Activated CD4-positive, alpha-beta T cell treated with anti-CD3 and anti-CD28 coated beads, Interleukin-2, amount 10 ng/mL, durations not matched to agents 7 days and 5 days (primary cell): ENCODE measurements at places on chromosomes 3 and 15. TPM values are rescaled to one million over a fixed set of nuclear protein-coding genes. Genes with fewer than 3 reads are reported as not detected.
A peak's percentile ranks its signal among the peaks of the same experiment; 100 is the strongest.

- peak overlapping the region; percentile 92 for H3K27ac ChIP-seq
- H3K36me3 ChIP-seq: peaks cover 15% of the 10 kb centered on the region
- H3K4me1 ChIP-seq: peaks cover 55% of the 10 kb centered on the region
- H3K4me3 ChIP-seq: peak overlapping the region; percentile 52
- no peak for DNase-seq
- H3K27me3 ChIP-seq: no peaks in the 10 kb centered on the region
Observed at GRCh38 chr3:43023746-43024145, 44.6 kb downstream of the GASK1A start.

- no peak overlapping the region for H3K27ac ChIP-seq
- no peaks in the 10 kb centered on the region for H3K4me1 ChIP-seq
- DNase-seq: no peak
- peaks cover 7% of the 10 kb centered on the region for H3K27me3 ChIP-seq
- H3K36me3 ChIP-seq: no peaks in the 10 kb centered on the region
Observed at GRCh38 chr15:77535845-77536244, 96.9 kb downstream of the LINGO1 start.

GRCh38 chr3:120928991-120929390, 21.0 kb downstream of the STXBP5L start:
- no peaks in the 10 kb centered on the region for H3K27me3 ChIP-seq
- H3K36me3 ChIP-seq: no peaks in the 10 kb centered on the region
- H3K4me3 ChIP-seq: no peak overlapping the region
- no peak for DNase-seq
- H3K4me1 ChIP-seq: no peaks in the 10 kb centered on the region

TMEM207 gene
- not detected for total RNA-seq

DNA sequence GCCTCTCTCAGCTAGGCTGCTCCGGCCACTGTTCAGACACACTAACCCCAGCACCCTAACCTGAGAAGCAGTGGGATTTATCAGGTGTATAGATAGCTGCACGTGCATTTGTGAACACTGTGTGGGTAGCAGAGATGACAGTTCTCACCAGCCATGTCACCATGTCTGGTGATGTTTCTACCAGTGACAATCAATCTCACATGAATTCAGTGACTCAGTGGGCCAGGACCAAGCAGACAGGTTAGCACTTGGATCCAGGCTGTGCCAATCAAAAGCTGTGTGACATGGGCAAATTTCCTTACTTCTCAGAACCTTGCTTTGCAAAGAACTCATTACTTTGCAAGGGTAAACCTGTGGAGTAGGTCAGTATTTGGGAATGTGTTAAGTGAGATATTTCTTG, 65.3 kb upstream of the GATM start:
- DNase-seq: no peak
- no peak overlapping the region for H3K4me3 ChIP-seq
- no peak overlapping the region for H3K27ac ChIP-seq
- H3K36me3 ChIP-seq: no peaks in the 10 kb centered on the region
- H3K4me1 ChIP-seq: no peaks in the 10 kb centered on the region

NEK11 gene
- total RNA-seq: 1.6 TPM

DNA sequence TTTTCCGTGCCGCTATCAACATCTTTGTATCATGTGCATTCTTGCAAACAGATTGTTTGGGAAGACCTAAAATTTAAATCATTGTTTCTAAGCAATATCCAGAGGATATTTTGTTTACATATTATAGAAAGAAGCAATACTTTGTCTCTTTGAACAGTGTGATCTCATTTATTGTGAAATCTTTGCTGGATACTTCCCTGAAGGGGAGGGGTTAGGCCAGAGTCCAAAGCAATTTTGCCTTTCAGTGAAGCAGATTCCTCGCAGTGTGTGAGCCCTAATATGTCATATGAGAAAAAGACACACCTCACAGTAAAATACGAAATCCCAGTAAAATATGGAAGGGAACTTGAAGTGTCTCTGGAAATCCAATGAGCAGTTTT, 158.7 kb upstream of the SLCO3A1 start:
- H3K27ac ChIP-seq: no peak overlapping the region
- no peaks in the 10 kb centered on the region for H3K27me3 ChIP-seq
- H3K4me1 ChIP-seq: no peaks in the 10 kb centered on the region
- no peak for DNase-seq
- no peaks in the 10 kb centered on the region for H3K36me3 ChIP-seq
- no peak overlapping the region for H3K4me3 ChIP-seq

DNA sequence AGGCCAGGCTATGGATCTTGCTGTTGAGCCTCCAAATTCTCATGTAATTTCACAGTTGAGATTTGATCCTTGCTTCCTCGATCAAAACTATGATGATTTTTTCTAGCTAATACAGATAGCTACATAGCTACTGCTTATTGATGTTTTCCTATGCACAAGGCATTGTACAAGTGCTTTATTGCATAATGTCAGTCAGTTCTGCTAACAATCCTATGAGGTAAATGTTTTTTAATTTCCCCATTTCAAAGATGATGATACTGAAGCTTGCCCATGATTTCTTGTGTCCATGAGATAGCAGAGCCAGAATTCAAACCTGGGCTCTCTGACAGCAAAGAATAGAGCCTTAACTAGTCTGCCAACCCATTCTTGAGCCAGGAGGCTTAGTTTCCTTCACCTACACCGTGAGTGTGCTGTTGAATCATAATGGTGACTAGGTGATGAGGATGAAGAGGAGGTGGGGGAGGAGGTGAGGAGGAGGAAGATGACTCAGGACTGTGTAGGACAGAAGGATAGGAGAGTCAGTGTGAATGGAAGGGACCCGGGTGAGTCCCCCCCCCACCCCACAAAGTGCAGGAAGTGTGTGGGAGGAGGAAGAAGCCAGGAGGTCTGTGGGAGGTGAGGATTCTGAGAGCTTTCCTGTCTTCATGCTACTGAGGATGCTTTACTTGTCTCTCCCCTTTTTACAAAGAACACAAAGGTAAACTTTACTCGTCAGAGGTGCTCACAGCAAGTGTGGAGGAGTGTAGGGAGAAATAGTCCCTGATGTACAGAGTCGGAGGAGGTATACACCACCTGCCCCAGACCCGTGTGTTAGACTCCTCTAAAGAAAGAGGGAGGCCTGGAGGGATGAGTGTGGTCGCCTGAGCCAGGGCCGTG, 3.6 kb downstream of the TAGLN3 start:
- H3K4me3 ChIP-seq: no peak overlapping the region
- no peak for DNase-seq
- H3K4me1 ChIP-seq: peaks cover 34% of the 10 kb centered on the region
- no peaks in the 10 kb centered on the region for H3K27me3 ChIP-seq
- H3K27ac ChIP-seq: no peak overlapping the region

SLCO2A1 gene
- total RNA-seq: not detected

DNA sequence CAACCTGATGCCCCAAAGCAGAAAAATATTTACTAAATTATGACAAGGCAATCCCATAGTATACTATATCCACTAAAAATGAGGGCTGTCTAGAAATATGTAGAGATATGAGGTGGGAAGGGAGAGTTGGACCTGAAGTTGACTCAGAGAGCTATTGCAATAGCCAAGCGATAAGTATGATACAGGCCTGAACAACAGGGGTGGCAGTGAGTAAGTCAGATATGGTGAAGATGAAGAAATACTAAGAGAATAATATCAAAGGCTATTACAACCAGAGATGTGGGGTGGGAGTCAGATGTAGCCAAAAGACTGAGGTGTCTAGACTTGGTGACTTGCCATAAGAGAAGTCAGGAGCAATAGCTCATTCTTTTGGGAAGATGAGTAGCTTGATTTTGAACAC, 9.2 kb downstream of the HSPBAP1 start:
- DNase-seq: no peak
- H3K4me3 ChIP-seq: no peak overlapping the region
- H3K27me3 ChIP-seq: no peaks in the 10 kb centered on the region
- peaks cover 3% of the 10 kb centered on the region for H3K36me3 ChIP-seq
- peaks cover 10% of the 10 kb centered on the region for H3K4me1 ChIP-seq
- H3K27ac ChIP-seq: no peak overlapping the region

ITGB5 gene
- 0.15 TPM for total RNA-seq

APBA2 gene
- total RNA-seq: 21.2 TPM

- no peak for DNase-seq
- H3K36me3 ChIP-seq: no peaks in the 10 kb centered on the region
- H3K27ac ChIP-seq: no peak overlapping the region
- H3K4me1 ChIP-seq: no peaks in the 10 kb centered on the region
Observed at GRCh38 chr15:33982516-33982915, 14.2 kb downstream of the CHRM5 start.

DNA sequence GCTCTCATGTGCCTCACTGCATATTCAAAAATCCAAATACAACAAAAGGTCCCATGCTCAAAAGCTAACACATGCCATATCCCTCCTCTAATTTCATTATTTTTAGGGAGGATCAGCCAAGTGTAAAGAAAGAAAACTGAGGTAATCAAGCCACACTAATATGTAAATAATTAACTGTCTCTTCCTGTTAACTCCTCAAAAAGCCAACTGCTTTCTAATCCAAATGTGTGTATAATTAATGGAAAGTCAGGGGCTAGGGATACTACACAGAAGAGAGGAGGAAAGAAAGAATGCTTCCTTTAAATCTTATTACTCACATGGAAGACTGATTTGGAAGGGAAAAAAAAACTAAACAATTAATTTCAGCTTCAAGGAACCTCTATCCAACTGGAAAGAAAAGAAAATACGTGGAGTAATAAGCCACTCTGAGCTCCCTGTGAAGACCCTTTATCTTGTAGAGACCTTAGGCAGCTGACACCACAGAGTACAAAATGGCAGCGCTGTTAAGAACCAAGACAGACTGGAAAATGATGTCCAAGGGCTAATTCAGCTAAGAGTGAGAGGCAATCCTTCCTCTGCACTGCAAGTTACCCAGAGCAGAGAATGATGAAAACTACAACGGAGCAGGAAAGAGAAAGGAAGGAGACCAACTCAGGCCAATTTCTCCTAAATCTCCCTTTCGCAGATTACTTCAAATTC, 56.8 kb downstream of the ZNF148 start:
- H3K27me3 ChIP-seq: no peaks in the 10 kb centered on the region
- peaks cover 1% of the 10 kb centered on the region for H3K4me1 ChIP-seq
- DNase-seq: no peak

RNU5B-1 gene
- 36.1 TPM for total RNA-seq

ZNF662 gene
- total RNA-seq: 0.22 TPM

DNA sequence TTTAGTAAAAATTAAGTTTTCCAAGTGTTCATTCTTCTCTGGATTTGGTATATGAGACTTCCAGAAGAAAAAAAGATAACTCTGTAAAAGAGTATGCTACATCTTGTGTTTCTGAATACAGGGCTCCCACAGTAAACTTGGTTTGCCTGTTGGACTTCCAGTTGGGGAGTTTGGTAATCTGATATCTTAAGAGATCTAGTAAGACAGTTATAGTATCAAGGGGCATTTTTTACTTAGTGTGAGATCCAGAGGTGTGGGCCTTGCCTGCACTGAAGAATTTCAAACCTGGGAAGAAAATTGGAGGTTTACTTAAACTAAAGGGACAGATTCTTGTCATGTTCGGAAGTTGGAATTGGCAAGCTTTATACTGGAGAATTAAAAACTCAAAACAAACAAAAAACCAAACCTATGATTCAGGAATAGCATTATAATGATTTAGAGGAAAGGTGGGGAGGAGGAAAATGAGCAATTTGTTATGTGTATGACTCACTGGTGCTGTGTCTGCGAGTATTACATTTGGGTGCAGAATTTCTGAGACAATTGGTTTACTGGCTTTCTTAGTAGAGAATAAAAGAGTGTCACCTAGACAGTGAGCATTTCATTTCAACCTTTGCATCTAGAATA, 58.9 kb upstream of the ULK4 start:
- H3K27ac ChIP-seq: no peak overlapping the region
- DNase-seq: no peak
- no peaks in the 10 kb centered on the region for H3K27me3 ChIP-seq
- peaks cover 52% of the 10 kb centered on the region for H3K4me1 ChIP-seq
- peaks cover 2% of the 10 kb centered on the region for H3K36me3 ChIP-seq
- no peak overlapping the region for H3K4me3 ChIP-seq

GRCh38 chr15:61195116-61196002, 33.7 kb downstream of the RORA start:
- peak; percentile 35 for DNase-seq
- no peak overlapping the region for H3K4me3 ChIP-seq
- H3K27me3 ChIP-seq: peaks cover 6% of the 10 kb centered on the region

GRCh38 chr15:78672285-78673014, 31.4 kb upstream of the CHRNB4 start:
- no peaks in the 10 kb centered on the region for H3K36me3 ChIP-seq
- H3K4me1 ChIP-seq: no peaks in the 10 kb centered on the region
- H3K27me3 ChIP-seq: no peaks in the 10 kb centered on the region
- no peak for DNase-seq

TMEM108 gene
- total RNA-seq: not detected

DUOX2 gene
- not detected for total RNA-seq

DNA sequence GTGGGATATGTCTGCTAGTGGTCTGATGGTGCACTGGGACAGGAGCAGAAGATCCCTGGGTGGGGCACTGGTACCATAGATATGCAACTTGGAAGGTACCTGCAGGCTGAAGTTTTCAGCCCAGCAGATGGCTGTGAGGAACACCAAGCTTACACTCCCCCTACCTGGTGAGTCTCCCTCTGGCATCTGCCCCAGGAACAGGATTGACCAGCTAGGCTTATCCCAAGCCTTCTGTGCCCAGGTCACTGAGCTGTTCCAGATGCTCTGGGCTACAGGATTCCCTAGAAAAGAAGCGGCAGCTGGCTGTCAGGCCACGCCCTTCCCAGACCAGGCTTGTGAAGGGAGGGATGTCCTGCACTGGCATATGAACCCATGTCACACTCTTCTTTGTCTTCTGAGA, 1130.0 kb downstream of the NAALADL2 start:
- no peaks in the 10 kb centered on the region for H3K36me3 ChIP-seq
- H3K4me3 ChIP-seq: no peak overlapping the region
- no peaks in the 10 kb centered on the region for H3K27me3 ChIP-seq
- no peaks in the 10 kb centered on the region for H3K4me1 ChIP-seq
- no peak for DNase-seq

ARL8B gene
- total RNA-seq: 41.3 TPM

- DNase-seq: no peak
- no peaks in the 10 kb centered on the region for H3K36me3 ChIP-seq
- H3K4me1 ChIP-seq: no peaks in the 10 kb centered on the region
- no peaks in the 10 kb centered on the region for H3K27me3 ChIP-seq
Observed at GRCh38 chr3:66211779-66212178, 9.0 kb upstream of the SLC25A26 start.

DNA sequence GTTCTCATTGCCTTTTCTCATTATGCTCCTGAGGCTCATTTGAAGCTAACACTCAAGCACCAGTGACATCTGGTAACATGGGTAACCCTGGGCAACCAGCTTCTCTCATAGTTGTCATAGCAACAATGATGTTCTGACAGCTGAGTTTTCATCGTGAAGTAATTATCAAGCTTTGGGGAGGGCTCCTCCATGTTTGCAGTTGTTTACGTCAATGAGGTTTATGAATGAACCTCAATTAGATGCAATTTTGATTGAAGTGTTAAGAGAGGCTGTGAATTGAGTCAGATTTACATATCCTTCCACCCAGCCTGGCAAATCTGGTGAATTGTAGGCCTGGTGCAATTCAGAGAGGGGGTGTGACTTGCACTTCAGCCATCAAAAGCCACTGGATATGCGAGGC, 119.3 kb upstream of the CHD2 start:
- H3K27ac ChIP-seq: no peak overlapping the region
- H3K4me1 ChIP-seq: no peaks in the 10 kb centered on the region
- H3K27me3 ChIP-seq: no peaks in the 10 kb centered on the region
- no peak overlapping the region for H3K4me3 ChIP-seq
- DNase-seq: no peak
